ENCODE measurements at places on chromosomes 2 and 18.

DNA sequence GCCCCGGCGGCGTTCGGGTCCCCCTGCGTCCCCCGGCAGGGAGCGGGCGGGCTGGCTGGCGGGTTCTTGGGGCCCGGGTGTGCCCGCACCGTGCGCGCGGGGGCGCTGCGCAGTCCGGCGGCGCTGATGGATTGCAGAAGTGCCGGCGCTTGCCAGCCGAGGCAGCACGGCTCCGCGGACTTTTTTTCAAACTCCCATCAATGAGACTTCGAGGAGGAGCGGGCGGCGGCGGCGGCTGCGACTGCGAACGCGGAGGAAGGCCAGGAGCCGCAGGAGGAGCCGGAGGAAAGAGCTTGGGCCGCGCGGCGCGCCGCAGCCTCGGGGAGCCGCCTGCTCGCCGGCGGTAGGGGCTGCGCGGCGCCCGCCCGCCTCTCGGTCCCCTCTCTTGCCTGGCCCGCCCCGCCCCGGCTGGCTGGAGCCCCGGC, at the start of gene GLI2:
Gene GLI2 (plus strand): TSS at position 123 of the 425 bp plus-strand sequence. CDS start 61,453 bp downstream, outside the sequence.
- H3K36me3 ChIP-seq = no peaks in the 10 kb centered on the region
- H3K4me1 ChIP-seq = peaks cover 34% of the 10 kb centered on the region
- peak; percentile 95 for DNase-seq
- peak within 1 kb of the TSS; percentile 60 for H3K27ac ChIP-seq
- H3K4me3 ChIP-seq = peak within 1 kb of the TSS; percentile 52
- H3K27me3 ChIP-seq = peaks cover 2% of the 10 kb centered on the region

- H3K27ac ChIP-seq = no peak overlapping the region
- peaks cover 38% of the 10 kb centered on the region for H3K27me3 ChIP-seq
- DNase-seq = no peak
- H3K36me3 ChIP-seq = no peaks in the 10 kb centered on the region
Observed at GRCh38 chr2:222305516-222306392, 7.0 kb upstream of the PAX3 start.

DNA sequence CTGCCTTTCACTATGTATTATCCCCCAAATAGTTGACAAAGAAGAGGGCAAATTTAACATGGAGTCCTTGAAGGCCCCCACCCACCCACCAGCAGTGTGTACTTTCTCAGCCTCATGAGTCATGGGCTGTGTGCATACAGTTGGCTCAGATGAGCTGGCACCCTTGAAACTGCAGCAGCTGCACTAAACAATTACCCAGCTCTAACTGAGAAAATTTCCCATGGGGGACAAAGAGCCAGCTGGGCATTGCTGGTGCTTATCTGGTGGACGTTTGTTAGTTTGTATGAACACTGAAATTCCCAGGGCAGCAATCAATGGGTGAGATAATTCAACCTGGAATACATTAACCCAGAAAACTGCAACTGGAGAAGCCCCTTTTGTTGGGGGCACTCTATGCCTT, 131.7 kb downstream of the GCA start:
- no peak overlapping the region for H3K27ac ChIP-seq
- no peaks in the 10 kb centered on the region for H3K36me3 ChIP-seq
- H3K4me1 ChIP-seq = peaks cover 5% of the 10 kb centered on the region
- peak; percentile 65 for DNase-seq
- no peaks in the 10 kb centered on the region for H3K27me3 ChIP-seq

DNA sequence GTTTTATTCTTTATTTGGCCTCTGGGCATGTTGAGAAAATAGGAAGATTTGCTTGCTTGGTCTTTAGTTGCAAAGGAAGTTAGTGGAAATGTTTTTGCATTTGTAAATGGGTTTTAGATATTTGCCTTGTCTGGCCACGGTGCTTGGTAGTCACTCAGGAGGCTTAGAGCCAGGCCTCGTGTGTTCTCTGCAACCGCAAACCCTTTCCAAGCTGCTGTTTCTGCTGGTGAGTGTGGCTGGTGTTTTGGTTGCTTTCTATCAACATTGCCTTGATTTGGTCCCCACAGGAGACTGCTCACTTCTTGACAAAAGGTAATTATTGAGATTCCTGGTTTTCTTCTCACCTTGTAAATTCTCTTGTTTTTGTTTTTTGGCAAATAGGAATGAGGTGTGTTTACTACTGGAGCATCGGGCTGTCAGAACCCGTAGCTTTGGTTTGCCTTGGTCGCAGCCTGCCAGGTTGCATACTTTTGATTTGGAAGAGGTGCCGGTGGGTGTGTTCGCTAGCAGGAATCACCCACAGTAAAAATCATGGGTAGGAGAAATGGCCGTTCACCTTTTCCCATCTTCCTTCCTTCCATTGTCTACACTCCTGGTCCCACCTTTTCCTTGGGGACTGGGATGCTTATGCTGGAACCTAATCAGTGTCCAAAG, 15.8 kb downstream of the ASAP2 start:
- H3K4me3 ChIP-seq = no peak overlapping the region
- H3K27me3 ChIP-seq = no peaks in the 10 kb centered on the region
- no peak for DNase-seq
- no peak overlapping the region for H3K27ac ChIP-seq
